ENCODE measurements at places on chromosomes 7 and 10.

- DNase-seq, result no peak
Measured at GRCh38 chr7:142540371-142540770, 208.9 kb upstream of the PRSS1 start.

DNA sequence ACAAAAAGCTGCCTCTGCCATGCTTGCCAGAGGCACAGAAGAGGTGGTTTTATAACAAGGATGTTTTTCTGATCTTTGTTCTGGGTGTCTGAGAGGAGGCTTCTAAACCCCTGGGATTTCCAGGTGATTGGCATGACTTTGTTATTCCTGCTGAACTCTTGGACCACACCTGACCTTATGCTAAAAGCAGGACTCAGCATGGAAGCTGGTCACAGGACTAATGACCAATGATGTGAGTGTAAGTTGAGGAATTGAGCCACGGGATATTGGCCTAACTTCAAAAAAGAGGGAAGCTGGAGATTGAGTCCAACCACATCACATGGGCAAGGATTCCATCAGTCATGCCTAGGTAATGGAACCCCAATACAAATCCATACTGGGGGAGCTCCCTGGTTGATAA, 437.9 kb downstream of the POM121L12 start:
- no peak for DNase-seq

DNA sequence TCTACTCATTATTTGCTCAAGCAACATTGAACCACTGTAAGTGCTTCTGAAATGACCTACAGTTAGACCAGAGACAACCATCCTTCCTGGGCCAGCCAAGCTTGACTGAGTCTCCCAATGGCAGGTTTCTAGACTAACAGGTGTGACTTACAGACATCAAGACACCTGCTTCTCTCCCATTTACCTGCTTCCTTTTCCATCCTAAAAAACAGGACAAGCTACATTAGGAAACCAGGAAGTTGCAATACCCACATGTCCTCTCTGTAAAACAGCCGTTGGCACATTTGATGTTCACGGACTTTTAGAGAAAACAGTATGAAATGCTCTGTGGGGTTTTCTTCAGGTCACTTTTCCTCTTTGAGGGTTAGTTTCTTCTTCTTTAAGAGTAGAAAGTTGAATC, 4.0 kb downstream of the HECW1 start:
- DNase-seq, result no peak

DNA sequence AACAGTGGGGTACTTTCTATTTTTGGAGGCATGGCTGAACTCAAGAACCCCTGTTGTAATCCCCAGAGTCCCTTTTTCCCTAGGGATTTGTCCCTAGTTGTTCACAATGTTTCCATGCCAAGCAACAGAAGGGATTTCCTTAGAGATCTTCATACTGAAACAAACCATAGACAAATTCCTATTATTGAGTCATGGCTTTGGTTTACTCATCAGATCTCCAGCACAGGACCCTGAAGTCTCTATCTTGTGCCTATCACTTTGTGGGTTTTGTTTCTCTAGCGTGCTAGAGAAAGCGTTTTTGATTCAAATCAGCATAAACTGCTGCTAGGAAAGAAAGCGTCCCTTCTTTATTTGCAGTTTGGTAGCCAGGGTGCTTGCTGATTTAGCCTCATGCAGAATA, 165.0 kb downstream of the BAMBI start:
- no peak for DNase-seq

- DNase-seq, result no peak
Measured at GRCh38 chr10:109379186-109379585, 544.1 kb downstream of the XPNPEP1 start.

GRCh38 chr10:96501985-96502384, 11.7 kb downstream of the TLL2 start:
- no peak for DNase-seq

GRCh38 chr10:31770307-31770902, 158.2 kb downstream of the ARHGAP12 start:
- DNase-seq, result peak; percentile 42

DNA sequence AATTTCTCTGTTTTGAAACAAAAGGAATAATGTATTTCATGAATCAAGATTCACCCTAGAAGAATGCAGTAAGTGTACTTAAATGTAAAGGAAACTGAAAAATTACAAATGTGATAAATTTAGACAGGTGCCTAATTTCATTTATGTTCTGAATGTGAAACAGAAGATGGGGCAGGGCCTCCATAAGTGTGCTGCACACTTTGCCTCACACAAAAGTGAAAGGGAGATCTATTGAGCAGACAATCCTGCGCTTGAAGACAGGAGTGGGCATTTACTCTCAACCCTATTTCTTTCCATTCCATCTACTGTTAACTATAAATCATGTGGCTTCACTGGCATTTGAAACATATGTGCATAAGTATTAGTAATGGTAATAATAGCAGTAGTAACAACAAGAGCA, 36.2 kb downstream of the GNG11 start:
- DNase-seq, result no peak

GRCh38 chr10:96440361-96441292, 73.1 kb downstream of the TLL2 start:
- no peak for DNase-seq

DNA sequence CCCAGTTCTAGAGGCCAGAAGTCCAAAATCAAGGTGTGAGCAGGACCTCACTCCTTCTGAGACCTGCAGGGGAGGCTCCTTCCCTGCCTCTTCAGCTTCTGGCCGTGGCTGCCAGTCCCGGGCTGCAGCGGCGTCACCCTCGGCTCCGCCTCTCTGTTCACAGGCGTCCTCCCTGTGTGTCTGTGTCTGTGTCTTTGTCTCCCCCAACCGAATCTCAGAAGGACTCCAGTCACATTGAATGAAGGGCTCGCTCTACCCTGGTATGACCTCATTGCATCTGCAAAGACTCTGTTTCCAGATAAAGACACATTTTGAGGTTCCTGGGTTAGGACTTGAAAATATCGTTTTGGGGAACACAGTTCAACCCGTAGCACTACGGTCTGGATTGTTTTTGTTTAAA, 33.1 kb upstream of the GALNT11 start:
- DNase-seq, result no peak

GRCh38 chr10:133141144-133141957, 18.7 kb upstream of the KNDC1 start:
- DNase-seq, result no peak

- DNase-seq, result no peak
Measured at GRCh38 chr10:114479307-114479706, 75.0 kb upstream of the AFAP1L2 start.

GRCh38 chr7:129257168-129257567, 32.3 kb downstream of the AHCYL2 start:
- DNase-seq, result no peak

GRCh38 chr10:77114181-77114821, 523.3 kb downstream of the KCNMA1 start:
- DNase-seq, result no peak

GRCh38 chr10:88115407-88115806, 252.0 kb downstream of the PTEN start:
- DNase-seq, result no peak

DNA sequence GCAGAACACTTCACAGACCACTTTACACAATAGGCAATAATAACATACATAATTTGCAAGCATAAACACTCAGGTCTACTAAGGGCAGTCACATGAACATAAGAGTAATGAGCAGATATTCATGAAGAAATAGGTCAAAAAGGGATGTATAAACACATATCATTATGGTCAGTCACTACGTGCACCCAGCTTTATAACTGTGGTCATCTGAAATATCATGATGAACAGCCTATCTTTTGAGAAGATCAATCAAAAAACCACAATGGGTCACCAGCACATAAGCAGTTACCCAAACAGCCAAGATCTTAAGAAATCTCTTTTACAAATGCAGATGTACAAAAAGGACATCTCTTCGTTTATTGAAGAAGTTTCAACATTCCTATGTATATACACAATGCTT, 35.5 kb upstream of the DRGX start:
- no peak for DNase-seq

DNA sequence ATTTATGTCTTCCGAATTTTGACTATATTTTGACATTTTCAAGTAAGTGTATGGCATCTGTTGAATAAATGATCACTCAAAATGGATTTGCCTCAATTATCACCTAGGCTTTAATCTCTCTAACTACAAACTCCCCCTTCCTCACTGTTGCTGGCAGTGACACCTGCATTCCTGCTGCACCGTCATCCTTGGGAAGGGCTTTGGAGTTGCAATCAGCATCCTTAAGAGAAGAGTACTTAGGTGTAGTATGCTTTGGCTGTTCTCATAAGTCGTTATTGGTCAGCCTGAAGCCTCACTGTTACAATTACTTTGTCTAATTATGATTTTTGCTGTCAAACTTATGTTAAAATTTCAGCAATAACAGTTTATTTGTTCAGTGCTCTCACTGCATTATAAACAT, 415.0 kb downstream of the NRG3 start:
- DNase-seq, result no peak

- no peak for DNase-seq
Measured at GRCh38 chr7:41465571-41465970, 237.3 kb downstream of the INHBA start.

- no peak for DNase-seq
Measured at GRCh38 chr7:100413889-100414288, 14.6 kb downstream of the ZCWPW1 start.

DNA sequence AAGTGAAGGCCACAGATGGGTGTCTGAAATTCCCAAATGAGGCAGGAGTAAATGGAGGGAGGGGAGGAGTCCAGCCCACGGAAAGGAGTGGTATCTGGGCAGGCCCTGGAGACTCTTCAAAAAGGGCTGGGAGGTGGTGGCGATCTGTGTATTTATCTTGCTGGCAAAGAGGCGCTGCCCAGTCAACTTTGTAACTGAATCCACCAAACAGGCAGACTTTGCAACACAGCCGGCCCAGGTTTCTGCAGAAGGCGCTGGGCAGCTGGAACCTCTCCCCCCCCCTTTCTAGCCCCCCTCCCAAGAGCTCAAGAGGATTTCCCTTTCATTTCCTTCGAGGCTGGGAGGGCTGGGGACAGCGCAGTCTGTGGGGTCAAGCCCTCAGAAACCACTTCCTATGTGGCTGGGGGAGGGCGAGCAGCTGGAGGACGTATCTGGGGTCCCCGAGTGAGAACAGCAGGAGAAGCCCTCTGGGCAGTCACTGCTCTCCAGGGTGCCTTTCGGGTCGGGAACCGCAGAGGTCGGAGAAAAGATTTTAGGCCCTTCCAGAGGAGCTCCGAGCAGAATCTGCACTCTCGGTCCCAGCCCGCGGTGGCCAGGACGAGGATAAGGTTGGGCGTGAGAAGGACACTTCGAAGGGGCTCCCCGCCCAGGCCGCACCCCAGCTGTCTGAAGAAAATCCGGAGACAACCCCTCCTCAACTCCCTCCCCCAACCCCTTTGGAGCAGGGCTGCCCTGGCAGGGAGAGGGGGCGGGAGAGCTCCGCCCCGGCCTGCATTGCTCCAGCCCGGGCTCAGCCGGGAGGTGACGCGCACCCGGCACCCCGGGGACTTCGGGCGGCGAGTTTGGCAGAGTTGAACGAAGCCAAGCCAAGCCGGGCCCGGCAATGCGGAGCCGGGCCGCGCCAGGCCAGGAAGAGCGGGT, 965 bp downstream of the ZCCHC24 start:
- DNase-seq, result peak; percentile 37

- peak; percentile 2 for DNase-seq
Measured at GRCh38 chr10:18214691-18215563, 74.7 kb downstream of the CACNB2 start.

- no peak for DNase-seq
Measured at GRCh38 chr10:119090968-119091367, 10.4 kb upstream of the EIF3A start.

DNA sequence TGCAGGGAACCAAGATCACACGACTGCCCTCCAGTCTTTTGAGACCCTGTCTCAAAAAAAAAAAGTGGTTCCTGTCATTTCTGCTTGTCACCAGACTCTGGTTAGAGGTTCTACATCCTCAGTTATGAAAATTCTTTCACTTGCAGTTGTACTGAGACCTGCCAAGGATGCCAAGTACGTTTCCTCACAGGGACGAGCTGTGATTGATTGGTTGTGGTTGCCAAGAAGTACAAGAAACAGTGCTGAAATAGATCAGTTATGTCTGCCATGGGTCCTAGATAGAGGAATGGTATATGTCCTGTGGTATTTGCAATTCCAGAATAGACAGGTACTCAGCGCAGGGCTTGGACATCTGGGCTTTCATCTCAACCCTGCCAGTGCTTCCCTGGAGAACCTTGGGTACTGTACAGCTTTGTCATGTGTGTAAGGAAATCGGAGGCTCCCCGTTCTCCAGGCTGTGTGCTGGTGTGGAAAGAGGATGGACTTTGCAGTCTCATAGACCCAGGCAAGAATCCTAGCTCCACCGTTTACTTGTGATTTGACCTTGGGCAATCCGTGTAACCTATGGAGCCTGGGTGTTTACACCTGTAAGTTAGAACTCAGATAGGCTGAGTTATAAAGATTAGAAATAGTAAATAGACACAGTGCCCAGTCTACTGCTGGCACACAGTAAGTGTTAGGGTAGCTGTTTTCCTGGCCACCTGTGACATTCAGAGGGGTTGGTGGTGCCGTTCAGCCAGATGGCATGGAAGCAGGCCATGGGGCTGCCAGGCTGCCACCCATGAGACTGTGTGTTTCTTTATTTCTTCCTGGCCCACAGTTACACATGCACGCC, 53.0 kb downstream of the COL13A1 start:
- no peak for DNase-seq

GRCh38 chr10:28327491-28327880, 24.6 kb upstream of the MPP7 start:
- DNase-seq, result no peak

- DNase-seq, result no peak
Measured at GRCh38 chr10:85600744-85601081, 765.9 kb downstream of the GRID1 start.

GRCh38 chr7:127584648-127585043, 750 bp downstream of the GCC1 start:
- no peak for DNase-seq

DNA sequence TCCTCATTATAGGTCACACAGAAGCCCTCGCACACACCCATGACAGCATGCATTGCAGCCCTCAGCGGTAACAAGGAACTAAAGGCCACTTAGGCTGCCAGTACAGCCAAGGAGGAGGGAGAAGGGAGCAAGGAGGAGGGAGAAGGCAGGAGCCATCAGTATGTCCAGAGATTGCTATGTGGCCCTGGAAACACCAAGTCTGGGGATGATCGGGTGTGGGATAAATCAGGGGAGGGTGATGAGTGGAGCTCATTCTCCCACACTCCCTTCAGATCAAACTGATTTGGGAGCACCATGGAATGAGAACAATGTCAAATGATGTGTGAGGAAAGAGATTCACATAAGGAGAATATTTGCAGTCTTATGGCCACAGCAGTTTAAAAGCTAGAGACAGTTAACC, 350.9 kb downstream of the TNS3 start:
- DNase-seq, result no peak

- DNase-seq, result no peak
Measured at GRCh38 chr10:14050598-14050997, 280.1 kb downstream of the FRMD4A start.
